ENCODE measurements at places on chromosomes 7 and 10.
A peak's percentile ranks its signal among the peaks of the same experiment; 100 is the strongest.

DNA sequence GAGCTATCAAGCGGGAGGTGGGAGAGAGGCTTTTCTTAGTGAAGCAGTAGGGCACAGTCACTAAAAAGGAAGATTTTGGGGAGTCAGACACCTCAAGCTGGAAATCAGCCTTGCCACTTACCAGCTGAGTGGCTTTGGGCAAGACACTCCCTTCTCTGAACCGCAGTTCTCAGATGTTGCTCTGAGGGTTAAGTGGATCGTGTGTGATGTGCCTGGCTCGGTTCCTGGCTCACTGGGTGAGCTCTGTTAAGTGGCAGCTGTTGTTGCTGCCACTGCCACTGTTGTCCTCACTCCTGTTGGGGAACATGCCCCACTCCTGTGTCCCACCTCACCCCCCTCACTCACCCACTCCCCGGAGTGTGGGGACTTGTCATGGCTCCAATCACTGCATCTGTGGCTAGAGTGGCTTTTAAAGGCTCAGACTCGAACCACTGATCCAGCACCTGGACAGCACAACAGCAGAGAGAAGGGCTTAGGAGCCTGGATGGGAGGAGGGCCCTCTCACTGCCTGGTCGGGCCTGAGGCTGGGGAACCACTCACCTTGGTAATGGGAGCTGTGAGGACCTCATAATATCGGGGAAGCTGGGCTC is 20.0 kb downstream of the PYROXD2 start:
- DNase-seq = no peak

DNA sequence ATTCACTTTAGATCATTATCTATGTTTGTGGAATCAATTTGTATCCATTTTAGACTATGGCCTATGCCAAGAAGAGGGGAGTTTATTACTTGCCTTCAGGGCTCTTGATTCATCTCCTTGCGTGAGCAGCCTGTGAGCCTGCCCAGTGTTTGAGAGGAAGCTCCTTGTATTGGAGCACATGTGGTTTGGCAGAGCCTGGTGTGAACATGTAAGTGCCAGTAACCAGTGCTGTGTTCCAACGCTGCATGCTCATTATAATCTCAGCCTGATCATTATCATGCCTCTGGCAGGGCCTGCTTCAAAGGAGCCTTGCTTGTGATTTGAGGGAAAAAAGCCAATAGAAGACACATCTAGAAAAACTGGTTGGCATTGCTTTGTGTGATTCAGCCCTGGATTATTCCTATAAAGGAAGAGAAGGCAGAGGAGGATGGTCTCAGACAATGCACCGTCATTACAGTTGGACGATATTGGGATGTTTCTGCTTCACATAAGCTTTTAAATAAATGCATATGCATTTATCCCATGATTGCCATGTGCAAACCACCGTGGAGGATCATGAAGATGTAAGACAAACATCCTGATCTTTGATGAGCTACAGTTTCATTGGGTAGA is 203.4 kb upstream of the AHR start:
- no peak for DNase-seq

- DNase-seq = no peak
These were observed 563.9 kb upstream of the C7orf33 start for GRCh38 chr7:148026713-148027112.

DNA sequence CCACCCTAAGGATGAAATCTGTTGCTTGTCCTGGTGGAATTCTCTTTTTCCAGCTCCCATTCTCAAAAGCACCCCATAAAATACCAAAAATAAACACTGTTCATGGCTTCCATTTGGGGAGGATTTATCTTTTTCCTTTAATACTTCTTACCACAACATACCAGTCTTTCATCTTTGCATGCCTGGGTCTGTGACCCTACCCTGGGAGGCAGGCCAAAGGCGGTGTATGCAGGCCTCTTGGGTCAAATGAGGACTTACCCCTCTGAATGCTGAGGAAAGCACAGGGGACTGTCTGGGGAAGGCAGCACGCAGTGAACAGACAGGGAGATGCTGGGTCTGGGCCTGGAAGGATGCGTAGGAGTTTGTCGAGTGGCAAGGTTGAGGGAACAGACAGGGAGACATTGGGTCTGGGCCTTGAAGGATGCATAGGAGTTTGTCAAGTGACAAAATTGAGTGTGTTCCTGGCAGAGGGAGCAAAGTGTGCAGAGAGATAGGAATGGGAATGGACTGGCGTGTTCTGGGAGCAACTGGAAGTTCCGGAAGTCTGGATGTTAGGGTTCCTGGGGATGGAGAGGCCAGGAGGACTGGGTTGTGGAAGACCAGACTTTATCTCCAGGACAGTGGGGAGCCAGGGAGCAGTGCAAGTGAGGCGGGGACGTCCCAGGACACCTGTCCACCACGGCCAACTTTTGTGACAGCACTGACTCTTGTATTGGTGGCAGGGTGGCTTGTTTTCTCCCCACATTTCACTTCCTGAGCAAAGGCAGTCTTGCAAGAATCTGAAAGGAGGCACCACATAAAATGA is 40.8 kb downstream of the MYL10 start:
- DNase-seq = peak; percentile 28

DNA sequence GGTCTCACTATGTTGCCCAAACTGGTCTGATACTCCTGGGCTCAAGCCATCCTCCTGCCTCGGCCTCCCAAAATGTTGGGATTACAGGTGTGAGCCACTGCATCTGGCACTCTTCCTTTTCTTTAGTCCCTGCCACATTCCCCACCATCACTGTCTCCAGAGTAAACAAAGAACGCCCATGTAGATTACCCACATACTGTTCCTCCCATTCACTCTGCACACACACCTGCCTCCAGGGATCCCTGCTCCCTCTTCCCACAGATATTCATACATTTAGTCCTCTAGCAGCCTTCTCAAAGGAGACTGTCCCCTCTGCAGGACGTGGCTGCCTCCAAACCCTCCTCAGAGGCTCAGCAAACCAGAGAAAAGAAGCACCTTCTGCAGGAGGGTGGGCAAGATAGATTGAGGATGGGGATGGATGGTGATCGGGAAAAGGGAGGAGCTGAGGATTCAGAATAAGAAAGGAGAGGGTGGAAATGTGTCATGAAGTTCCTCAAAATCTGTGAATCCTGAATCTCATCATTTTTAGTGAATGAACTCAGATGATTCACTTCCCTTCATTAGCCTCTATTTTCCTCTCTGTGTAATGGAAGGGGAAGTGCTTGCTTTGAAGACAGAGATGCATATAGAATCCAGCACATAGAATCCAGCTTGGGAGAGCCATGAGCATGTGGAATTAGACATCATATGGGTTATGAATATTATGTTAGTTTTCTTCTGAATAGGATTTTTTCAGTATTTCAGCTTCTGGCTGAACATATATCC is 5.5 kb upstream of the PLAU start:
- no peak for DNase-seq

DNA sequence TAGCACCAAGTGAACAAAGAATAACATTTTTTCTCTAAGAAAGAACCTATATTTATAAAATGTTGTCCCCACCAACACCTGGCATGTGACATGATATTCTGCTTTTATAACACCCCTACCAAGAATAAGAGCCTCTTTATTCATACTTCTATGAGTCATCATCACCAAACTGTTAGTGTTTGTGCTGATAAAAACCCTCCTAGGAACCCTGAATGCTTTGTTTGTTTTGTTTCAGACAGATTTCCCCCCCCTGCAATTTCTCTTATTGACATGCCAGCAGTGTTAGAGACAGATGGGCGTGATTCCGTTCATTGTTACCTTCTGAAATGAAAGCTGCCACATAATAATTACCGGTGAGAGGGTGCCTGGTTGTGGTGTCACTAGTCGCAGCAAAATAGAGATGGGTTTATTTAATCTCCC is 651.1 kb downstream of the SORCS1 start:
- no peak for DNase-seq

- no peak for DNase-seq
These were observed 285.5 kb upstream of the ZWINT start for GRCh38 chr10:56646329-56647111.

GRCh38 chr10:34705563-34705962 is 109.5 kb downstream of the PARD3 start:
- DNase-seq = no peak

DNA sequence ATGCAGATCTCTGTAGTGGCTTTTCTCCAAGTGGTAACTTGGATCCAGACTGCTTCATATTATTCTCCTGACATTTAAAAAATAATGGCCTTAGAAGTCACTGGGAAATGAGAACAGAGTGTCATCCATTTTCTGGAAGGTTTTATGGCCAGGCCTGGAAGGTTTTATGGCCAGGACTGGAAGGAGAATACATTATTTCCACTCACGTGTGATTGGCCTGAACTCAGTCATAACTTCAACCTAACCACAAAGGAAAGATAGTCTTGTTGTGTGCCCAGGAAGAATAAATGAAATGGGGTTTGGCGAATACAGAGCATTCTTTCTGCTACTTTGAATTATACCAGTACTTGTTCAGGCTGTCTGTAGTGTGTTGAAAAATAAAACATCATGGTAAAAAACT is 360.9 kb downstream of the GPAM start:
- DNase-seq = no peak

DNA sequence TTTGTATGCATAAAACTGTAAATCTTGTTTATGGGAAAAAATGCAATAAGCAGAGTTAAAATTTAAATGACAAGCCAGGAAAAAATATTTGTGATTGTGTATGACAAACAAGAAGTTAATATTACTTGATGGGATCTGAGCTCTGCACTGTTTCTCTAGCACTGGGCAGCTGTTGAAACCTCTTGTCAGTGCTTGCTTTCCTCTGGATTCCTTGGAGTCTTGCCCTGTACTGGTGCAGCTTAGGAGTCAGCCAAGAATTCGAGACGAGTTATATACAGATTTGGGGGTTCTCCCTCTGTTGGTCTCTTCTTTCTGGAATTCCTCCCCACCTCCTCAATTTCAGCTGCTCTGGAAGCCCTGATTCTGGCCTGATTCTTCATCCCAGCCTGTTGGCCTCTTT is 24.3 kb upstream of the OPN4 start:
- DNase-seq = no peak

DNA sequence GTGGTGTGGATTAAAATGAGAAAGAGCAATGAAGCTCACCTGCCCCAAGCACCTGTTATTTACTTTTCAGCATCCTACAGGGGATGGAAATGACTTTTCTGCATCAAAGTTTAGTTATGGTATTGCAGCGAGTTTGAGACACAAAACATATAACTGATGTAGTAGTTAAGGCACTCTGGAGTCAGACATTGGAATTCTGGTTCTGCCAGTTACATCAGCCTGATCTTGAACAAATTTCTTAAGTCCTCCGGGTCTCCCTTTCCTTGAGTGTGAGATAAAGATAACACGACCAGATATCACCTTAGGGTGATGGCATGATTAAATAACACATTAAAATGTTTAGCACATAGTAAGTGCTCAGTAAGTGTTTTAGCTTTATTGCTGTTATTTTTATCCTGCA is 97.4 kb downstream of the ATXN7L1 start:
- DNase-seq = no peak

DNA sequence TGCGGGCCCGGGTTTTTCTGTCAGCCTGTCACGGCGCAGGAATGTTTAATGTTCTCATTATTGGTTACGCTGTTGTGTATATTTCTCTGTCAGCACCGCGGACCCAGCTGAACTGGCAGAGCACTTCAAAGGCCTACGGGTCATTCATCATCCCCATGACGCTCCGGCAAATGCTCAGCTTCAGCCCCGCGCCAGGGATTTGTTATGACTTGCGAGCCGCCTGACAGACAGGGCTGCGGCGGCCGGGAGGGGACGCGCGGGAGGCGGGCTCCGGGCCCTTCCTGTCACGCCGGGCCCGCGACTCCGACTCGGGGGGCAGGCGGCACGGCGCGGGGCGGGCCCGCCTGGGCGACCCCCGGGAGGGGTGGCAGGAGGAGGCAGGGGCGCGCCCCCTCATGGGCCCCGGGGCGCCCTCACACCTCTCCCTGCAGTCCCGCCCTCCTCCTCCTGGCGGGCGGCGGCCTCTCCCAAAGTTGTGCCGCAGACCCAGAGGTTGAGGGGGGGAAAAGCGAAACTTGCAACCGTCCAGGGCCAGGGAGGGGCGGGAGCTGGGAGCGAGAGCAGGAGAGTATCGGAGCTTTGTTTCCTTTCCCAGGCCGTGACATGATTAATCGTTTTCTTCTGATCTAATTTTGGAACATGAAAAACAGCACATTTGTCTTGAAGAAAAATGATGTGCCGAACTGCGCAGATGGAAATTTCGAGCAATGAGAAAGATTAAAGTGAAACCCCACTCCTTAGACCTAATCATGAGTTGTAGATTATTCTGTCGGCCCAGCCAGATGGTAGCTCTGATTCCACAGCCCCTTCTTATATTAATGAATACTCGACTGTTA is 59.3 kb upstream of the COMTD1 start:
- peak; percentile 83 for DNase-seq

DNA sequence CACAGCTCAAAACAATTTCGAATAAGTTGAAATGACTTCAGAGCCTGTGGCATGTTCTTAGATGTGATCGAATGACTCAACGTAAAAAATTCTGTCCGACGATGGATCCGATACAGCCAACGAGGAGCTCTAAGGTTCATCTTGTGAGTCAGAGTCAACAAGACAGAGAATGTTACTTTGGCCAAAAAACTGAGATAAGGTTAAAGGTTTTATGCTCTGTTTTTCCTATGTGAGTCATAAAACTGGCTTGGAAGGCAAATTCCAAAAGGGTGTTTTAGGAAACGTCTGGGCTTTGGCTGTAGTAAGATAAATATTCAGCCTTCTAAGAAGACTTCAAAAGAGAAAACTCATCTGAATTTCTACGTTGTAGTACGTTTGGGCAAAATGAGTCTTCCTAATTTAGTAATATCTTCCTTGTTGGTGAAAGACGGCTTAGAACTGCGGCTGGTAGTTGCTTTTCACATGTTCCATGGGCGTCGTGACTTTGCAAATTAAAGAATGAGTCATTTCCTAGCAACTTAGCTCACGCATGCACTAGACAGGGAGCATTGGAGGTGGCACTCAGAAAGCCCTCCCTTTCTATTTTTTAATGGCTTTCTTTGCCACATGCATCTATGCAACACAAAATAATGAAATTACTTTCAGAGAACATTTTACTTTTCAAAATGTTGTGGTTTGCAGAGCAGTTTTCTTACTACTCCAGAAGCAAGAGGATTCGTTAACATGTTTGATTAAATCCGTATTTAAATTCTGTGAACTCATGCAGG is 28.2 kb downstream of the PFKP start:
- no peak for DNase-seq

DNA sequence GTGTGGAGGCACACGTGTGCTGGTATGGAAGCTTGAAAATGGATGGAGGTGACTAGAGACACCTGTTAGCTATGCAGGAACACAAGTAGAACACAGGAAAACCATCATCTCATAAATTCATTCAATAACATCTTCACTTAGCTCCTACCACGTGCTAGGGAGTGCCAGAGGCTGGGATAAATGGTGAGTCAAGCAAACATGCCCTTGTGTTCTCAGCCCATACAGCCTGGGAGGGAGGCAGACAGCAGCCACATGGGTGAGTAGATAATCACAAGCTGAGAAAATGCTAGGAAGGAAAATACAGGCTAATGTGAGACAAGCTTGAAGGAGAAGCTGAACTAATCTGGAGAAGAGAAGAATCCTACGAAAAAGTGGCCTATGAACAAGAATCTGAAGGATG is 468.0 kb upstream of the ZMIZ1 start:
- no peak for DNase-seq

GRCh38 chr7:91880016-91880412 is 488 bp downstream of the MTERF1 start:
- DNase-seq = no peak
